ENCODE measurements at places on chromosomes 13 and 19.
A peak's percentile ranks its signal among the peaks of the same experiment; 100 is the strongest.

GRCh38 chr13:102968572-102969228, 97.5 kb downstream of the SLC10A2 start:
- DNase-seq, result no peak

- no peak for DNase-seq
Observed at GRCh38 chr19:48216933-48217332, 38.8 kb downstream of the CARD8 start.

DNA sequence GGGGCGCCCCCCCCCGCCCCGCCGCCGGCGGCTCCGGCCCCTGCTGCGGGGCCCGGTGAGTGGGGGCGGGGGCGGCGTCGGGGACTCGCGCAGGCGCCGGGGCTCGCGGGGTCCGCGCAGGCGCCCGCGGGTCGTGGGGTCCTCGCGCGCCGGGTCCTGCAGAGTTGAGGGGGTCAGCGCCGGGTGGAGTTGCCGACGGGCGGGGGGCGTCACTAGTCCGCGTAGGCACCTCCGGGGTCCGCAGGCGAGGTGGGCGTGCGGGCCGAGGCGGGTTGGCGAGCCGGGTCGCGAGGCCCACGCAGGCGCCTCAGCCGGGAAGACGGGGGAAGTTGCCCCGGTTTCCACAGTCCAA, 365 bp downstream of the PPP6R1 start:
- peak; percentile 26 for DNase-seq

- DNase-seq, result peak; percentile 91
Observed at GRCh38 chr19:12194827-12195731, 32.2 kb downstream of the ZNF136 start.

GRCh38 chr19:5967994-5968430, 9.9 kb downstream of the RANBP3 start:
- no peak for DNase-seq

DNA sequence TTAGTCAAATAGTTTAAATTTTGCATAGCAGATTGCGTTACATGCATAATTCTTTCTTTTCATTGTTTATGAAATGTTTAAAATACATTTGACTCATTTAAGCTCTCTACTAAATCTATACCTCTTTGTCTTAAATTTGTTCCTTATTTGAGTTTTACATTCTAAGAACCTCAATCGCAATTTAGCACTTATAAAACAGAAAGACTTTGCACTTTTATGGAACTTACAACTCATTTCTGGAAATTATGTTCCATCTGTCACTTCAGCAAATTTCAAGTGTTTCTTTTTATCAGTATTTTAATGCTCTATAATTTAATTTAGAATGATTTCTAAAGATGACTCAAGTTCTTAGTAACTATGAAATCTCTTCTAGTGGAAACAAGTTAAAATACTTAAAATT, 1505.8 kb upstream of the SPRY2 start:
- DNase-seq, result no peak

DNA sequence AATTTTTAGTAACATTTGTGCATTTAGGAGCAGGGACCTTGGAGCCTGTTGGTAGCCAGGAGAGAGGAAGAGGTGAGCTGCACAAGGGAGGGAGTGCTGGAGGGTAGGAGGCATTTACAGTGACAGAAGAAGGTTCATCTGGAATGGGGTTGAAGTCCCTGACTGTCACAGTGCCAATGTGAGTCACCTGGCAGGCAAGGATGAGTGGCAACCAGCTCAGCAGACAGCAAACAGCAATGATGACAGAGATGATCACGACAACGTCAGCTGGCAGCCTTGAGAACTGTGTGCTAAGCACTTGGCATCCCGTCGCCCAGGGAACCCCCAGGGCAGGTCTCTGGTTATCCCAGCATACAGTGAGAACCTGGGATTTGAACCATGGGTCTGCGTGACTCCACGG, 2.6 kb downstream of the OR10H5 start:
- DNase-seq, result no peak

DNA sequence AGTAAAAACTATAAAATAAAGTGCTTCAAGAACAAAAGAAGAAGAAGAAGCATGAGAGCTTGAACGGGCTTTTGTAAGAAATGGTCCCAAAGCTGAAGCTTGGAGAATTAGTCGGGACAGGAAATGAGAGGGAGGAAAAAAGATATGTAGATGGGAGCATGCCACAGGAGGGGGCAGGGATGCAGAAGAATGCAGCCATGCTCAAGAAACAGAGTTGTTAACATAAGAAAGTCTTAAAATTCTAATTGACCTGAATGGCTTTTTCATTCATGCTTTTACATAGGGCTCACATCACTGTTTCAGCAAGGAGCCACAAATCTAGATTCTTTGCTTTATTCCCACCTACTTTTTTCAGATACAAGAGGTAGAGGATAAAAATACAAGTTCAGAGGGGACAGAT, 27.7 kb upstream of the NBEA start:
- DNase-seq, result no peak

DNA sequence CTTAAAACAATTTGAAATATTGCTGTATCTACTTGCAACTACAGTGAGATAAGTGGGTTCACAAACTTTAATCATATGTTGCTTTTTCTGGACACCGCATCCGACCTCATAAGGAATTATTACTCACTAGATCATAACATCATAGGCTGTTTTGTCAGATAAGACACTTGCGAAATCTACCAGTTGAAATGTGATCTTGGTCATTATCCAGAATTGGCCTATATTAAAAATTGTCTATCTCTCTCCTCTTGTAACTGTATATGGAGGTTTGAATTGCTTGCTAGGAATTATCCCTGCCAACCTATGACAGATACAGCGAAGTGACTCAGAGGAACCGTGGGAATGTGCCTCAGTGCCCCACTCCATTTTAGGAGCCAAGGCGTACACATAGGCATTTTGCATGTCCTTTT, 117.0 kb upstream of the POSTN start:
- no peak for DNase-seq

GRCh38 chr13:89470901-89471300, 1799.7 kb downstream of the SLITRK5 start:
- no peak for DNase-seq

- DNase-seq, result no peak
Observed at GRCh38 chr13:39892721-39893685, 237.5 kb downstream of the COG6 start.

- DNase-seq, result no peak
Observed at GRCh38 chr13:113117335-113117872, 5.2 kb upstream of the F10 start.

DNA sequence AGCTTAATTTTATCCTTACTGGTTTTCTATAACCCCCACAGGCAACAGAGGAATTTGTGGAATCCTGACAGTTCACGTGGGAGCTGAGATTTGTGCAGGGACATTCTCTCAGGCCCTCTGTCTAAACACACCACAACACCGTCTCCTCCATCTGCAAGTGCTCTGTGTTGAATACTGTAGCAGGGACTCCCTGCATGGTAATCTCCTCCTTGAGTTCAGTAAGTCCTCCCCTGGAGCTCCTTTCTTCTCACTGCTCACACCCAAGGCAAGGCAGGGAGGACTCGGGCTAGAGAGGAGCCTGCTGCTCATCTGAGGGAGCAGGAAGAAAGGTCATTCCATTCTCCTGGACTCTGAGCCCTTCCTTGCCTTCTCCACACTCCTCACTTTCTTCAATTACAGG, 348.2 kb downstream of the KCTD12 start:
- no peak for DNase-seq

DNA sequence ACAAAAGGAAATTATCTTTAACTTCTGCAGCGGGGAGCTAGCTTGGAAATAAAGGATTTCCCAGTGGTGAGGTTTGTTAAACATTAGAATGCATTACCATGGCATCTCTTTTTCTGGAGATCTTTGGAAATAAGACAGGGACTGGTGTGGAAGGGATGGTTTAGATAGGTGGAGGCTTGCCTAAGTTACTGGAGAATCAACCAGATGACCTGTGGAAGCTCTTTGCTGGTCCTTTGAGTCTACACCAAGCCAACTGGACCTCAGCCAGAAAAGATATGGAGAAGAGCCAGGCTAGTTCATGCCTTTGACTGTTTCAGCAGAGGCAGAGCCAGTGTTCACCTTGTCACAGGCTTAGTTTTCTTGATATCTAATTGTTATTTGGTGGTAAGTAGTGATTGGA, 134.7 kb downstream of the KCNRG start:
- DNase-seq, result no peak

DNA sequence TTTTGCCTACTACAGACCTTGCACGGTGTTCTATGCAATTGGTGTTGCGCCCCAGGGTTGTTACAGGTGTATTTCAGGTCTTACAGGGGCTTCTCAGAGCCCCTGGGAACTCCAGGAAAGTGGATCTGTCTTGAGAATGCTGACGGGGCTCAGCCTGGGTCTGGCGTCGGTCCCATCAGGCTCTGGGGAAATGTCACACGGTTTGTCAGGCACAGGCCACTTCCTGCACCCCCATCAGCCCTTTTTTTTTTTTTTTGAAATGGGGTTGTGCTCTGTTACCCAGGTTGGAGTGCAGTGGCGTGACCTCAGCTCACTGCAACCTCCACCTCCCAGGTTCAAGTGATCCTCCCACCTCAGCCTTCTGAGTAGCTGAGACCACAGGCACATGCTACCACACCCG, 13.2 kb downstream of the CLEC4G start:
- no peak for DNase-seq

- peak; percentile 65 for DNase-seq
Observed at GRCh38 chr13:110340812-110341444, 33.8 kb downstream of the COL4A2 start.

DNA sequence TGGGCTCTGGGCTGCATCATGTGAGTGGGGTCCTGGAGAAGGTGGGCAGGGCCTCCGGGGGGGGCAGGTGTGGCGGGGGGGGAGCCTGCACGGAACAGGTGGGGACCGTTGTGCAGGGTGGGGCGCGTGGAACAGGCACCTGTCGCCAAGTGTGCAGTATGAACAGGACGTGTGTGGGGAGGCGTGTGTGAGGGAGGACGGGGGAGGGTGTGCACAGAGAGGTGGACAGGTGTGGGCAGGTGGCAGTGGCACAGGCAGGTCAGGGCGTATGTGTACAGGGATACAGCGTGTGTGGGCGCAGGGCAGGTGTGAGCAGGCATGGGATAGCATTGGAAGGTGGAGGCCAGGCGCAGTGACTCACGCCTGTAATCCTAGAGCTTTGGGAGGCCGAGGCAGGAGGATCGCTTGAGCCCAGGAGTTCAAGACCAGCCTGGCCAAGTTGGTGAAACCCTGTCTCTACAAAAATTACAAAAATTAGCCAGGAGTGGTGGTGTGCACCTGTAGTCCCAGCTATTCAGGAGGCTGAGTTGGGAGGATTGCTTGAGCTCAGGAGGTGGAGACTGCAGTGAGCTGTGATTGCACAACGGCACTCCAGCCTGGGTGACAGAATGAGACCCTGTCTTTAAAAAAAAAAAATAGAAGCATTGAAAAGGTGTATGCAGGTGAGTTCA, 3.2 kb downstream of the PLK5 start:
- no peak for DNase-seq

Measured in mucosa of descending colon (tissue), 3 donors.